ENCODE measurements at places on chromosomes 4 and X.

DNA sequence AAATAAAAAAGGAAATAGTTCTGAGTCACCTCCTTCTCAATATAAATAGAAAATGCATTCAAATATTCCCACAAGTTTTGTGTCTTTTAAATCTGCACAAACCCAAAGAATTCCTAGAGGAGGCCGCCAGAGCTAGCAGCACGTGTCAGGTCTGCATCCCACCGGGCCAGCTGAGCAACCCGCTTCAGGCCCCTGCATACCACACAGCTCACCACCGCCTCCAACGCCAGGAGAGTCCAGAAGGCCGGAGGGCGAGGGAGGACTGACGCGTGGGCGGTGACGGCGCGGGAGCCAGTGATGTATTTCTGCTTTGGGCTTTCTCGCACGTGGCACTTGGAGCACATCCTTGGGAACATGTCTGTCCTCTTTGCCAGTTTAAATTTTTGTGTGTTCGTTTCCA is 61.9 kb upstream of the CLDN34 start:
- no peak for DNase-seq

- DNase-seq: no peak
Measured at GRCh38 chr4:167868163-167868562, 224.2 kb upstream of the ANXA10 start.

DNA sequence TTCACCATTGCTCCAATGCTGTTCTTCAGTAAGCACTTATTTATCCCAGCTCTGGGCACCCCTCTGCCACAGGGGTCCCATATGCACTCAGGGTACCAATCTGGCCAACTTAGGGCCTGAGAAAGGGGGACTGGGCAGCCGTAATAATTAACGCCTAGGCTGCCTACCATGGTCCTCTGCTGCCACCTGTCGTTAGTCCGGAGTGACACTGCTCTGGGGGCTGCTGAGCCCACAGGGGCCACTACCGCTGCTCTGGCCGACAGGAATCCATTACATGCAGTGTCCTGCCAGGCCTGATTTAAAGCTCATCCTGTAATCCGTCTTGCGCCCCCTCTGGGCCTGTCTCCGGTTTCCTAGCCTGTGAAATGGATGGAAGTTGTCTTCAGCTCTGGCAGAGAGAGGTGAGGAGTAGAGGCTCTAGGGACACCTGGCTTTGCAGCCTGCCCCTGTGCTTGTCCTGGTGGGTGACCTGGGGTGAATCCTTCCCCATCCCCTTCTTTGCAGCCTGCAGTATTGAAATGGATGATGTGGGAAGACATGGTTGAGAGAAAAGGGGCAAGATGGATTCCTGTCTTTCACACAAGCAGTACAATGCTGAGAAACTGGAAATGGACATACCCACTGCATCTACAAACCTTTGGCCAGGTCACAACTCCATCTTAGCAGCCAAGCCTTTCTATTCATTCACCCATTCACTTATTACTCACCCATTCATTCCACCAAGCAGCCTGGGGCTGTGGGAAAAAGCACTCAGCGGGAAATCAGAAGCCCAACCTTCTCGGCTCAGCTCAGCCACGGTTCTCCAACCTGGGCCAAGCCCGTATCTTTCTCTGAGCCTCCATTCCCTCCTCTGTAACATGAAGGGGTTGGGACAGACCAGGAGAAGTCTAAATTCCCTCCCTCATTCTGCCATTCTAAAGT is 116.3 kb upstream of the NALF2 start:
- DNase-seq: peak; percentile 62

DNA sequence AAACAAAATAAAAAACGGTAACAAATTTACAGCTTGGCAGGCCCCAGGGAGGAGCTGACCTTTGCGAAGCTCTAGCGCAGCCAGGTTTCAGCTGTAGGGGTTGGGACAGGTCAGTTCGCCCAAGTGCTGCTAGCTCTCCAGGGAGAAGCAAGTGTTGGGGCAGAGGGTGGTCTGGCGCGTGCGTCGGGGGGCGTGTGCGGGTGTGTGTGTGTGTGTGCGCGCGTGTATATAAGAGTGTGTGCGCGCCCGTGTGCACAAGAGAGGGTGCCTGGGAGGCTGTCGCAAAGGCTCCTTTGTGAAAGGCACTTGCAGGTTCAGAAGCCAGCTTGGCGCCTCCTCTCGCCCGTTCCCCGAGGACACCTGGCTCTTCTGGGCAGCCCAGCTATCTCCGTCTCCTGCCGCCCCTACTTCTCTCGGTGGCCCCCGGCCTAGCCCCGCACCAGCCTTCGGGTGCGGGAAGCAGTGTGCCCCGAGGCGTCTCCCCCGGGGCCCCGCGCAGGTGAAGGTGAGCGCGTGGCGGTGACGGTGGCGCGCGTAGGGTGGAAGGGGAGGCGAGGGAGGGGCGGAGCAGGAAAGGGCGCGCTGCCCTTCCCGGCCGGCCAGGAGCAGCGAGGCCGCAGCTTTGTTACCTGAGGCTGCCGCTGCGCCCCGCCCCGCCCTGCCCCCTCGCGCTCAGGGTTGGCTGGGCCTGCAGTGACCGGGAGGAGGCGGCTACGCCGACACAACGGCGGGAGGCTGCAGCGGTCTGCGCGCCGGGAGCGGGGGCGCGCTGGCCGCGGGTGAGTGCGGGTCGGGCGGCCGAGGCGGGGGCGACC is at the start of gene FHDC1:
FHDC1 (plus strand) TSS at position 693 of the 815 bp plus-strand sequence. CDS start 6,735 bp downstream, outside the sequence.
- DNase-seq: peak; percentile 51

DNA sequence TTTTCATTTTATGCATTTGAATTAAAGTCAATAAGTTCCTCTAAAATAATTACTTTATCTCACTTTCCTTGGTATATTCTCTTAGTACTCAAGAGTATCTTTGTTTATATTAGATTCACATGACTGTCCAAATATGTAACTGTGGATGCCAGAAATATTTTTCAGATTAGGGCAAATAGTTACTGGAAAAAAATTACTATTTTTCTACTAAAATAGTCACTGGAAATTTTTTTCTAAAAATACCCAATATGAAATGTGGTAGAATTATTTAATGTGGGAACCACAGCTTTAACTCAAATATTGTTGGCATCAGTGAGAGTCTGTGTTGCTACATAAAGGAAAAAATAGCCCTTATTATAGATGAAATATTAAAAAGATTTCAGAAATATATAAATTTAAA is 70.4 kb upstream of the NMU start:
- DNase-seq: no peak

DNA sequence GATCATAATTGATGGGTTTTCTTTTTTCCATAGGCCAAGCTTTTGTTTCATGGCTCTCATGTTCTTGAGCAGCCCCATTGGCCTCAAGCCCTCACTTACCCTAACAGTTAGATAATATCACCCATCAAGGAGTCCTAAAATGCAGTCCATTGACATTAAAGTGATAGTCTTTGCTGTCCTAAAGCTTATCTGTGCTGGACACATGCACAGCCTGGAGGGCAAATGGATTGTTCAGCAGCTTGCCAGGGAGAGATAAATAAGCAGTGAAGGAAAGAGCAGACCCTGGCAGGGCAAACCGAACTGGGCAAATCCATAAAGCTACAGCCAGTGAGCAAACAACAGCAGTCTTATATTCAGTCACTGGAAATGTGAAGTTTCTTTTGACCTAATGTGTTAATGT is 199.6 kb upstream of the MID1 start:
- DNase-seq: no peak

DNA sequence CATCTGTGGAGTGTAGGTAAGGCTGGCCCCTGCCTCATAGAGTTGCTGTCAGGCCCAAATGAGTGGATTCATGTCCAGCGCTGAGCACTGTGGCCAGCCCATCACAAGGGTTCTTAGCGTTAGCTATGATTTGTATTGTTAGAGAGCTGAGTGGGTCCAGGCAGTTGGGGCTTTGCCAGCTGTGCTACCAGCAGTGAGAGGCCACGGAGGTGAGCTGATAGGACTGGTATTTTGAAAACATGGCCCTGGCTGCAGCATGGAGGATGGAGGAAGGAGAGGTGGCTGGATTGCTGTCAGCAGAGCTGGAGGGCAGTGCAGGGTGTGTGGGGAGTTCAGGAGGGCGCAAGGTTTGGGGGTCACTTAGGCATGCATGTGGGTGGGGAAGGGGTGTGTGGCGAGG is 69.8 kb downstream of the PSAPL1 start:
- no peak for DNase-seq

- no peak for DNase-seq
Measured at GRCh38 chr4:23084559-23085248, 392.0 kb downstream of the GBA3 start.

DNA sequence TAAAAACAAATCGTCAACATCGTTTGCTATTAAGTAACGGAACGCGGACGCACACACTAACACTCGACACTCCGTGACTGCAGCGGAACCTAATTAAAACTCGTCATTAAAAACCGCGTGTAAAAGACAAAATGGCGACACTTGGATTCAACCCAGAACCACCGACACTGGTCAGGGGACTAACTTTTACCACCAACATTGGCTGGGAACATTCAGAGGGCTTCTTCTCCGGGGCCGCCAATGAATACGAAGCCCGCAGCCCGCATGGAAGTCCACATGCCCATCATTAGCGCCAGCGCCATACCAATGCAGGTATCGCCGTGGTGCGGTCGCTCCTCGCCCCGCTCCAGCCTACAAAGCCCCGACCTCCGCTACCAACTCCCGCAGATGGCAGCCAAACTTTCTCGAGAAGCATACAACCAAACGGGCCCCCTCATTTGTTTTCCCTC is 498 bp downstream of the RBMX start:
- DNase-seq: no peak

GRCh38 chrX:110428144-110428543 is 69.5 kb downstream of the RTL9 start:
- DNase-seq: no peak

DNA sequence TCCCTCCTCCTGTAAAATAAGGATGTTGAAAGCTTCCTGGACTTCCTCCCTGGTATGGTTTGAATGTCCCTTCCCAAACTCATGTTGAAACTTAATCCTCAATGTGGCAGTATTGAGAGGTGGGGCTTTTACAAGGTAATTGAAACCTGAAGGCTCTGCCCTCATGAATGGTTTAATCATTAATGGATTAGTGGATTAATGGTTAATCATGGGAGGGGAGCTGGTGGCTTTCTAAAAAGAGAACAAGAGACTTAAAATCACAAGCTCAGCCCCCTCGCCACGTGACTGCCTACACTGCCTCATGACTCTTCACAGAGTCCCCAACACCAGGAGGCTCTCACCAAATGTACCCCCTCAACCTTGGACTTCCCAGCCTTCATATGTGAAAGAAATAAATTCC is 124.6 kb upstream of the ANXA3 start:
- DNase-seq: no peak

- DNase-seq: no peak
Measured at GRCh38 chrX:18075603-18076002, 145.1 kb downstream of the BEND2 start.

- DNase-seq: no peak
Measured at GRCh38 chrX:110120025-110120424, 117.1 kb downstream of the TMEM164 start.

GRCh38 chr4:88814043-88814617 is 116.5 kb upstream of the NAP1L5 start:
- DNase-seq: no peak

All from neuronal stem cell (in vitro differentiated cells).